ENCODE measurements at places on chromosomes 1 and 21.

DNA sequence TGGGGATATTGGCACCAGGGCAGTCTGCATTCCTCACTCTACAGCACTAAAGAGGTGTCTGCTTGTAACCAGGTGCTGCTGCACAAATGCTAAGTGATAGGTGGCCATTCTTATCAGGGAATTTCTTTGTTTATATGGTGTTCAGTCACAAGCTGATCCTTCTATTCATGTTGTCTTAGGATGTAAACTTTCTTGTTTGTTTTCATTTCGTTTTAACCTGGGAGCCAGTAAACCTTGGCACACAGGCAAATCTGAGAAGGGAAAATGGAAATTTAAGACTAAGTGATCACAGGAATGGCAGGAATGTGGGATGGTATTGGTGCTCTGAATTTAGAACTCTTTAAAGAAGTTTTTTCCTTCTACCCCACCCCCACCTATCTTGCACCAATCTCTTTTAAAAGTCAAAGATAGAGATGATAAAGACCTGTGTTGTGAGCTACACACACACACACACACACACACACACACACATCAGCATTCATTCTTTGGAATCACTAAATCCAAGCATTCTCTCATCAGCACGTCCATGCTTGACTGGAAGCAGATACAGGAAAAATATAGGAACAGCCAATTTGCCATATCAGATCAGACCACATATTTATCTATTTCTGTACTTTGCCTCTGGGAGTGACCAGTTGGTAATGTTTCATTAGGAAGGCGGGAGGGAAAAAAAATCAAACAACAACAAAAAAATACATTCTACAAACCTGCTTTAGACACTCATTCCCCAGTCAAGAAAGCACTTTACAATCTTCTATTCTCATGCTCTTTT is 451.4 kb upstream of the ADGRL2 start:
- no peak for DNase-seq

- no peak for DNase-seq
Observed at GRCh38 chr1:155871390-155871789, 12.0 kb downstream of the SYT11 start.

- no peak for DNase-seq
Observed at GRCh38 chr21:38878379-38879179, 72.8 kb downstream of the ETS2 start.

DNA sequence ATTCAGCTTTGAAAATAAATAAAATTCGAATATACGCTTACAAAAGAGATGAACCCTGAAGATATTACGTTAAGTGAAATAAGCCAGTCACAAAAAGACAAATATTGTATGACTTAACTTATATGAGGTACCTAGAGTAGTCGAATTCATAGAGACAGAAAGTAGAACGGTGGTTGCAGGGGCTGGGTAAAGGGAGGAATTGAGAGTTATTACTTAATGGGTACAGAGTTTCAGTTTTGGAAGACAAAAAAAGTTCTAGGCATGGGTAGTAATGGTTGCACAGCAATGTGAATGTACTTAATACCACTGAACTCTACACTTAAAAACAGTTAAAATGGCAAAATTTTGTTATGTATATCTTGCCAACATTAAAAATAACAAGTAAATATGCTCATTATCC is 48.6 kb upstream of the ZNHIT6 start:
- no peak for DNase-seq

DNA sequence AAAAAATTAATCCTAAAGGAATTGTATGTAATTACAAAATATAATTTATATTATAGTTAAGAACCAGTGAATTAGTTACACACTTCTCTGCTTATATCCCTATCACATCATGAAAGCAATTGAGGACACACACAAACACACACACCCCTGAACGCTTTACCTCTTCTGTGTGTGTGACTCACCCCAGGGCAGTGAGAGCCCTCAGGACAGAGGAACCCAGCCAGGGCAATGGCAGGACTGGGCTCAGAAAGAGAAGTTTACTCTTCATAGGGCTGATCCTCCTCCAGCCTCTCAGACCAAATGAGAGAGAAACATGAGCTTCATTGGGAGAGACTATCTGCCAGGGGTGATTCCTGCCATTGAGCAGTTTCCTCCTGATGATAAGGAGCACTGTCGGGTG is 38.1 kb downstream of the SLC44A3 start:
- DNase-seq, result no peak

DNA sequence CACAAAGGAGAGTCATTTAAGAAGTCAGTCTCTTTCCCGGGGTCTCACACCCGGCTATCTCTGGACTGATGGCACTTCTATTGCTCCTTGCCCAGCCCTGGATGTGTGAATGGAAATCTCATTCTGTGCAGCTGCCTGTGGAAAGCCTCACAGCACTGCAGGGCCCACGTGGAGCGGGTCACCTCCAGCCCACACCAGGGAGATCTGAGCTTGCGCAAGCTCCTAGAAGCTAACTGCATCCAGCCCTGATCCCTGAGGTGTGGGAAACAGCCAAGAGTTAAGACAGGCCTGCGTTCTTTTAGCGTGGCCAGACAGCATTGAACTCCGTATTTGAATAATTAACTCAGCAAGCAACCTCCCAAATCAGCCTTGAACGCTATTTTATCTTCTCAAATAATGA is 150.5 kb downstream of the LRIG2 start:
- DNase-seq, result no peak
